Colonic mucosa (tissue), 4 donors: ENCODE measurements at places on chromosomes 3 and 15. TPM values are rescaled to one million over a fixed set of nuclear protein-coding genes. Genes with fewer than 3 reads are reported as not detected.

Gene CCR8
- total RNA-seq, result 0.47 TPM

Gene OXTR
- 0.24 TPM for total RNA-seq

Gene CCDC50
- total RNA-seq, result 53.3 TPM

Gene RLBP1
- total RNA-seq, result not detected

DNA sequence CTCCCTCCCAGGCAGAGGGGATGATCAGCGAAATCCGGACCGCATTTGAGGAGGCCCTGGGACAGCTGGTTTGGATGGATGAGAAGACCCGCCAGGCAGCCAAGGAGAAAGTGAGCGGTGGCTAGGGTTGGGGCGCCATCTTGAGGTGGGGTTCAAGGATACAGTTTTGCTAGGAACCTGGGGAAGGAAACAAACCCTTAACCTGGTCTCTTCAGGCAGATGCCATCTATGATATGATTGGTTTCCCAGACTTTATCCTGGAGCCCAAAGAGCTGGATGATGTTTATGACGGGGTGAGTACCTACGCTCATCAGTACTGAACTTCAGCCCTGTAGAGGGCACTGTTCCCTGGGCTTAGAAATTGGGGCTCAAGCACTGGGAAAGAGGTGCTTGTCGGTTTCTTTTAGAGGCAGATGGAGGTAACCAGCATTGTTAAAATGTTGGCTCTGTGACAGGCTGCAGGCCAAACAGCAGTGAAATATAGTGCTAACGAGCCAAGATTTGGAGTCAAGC lies 9.6 kb upstream of the PSMD2 start:
- H3K27me3 ChIP-seq, result no peaks in the 10 kb centered on the region
- DNase-seq, result peak; percentile 52
- H3K4me1 ChIP-seq, result no peaks in the 10 kb centered on the region
- H3K27ac ChIP-seq, result no peak overlapping the region
- no peak overlapping the region for H3K4me3 ChIP-seq

GRCh38 chr3:195448205-195448875 lies 5.5 kb upstream of the ACAP2 start:
- H3K4me3 ChIP-seq, result no peak overlapping the region
- H3K27ac ChIP-seq, result no peak overlapping the region
- DNase-seq, result no peak
- no peaks in the 10 kb centered on the region for H3K27me3 ChIP-seq
- no peaks in the 10 kb centered on the region for H3K36me3 ChIP-seq

DNA sequence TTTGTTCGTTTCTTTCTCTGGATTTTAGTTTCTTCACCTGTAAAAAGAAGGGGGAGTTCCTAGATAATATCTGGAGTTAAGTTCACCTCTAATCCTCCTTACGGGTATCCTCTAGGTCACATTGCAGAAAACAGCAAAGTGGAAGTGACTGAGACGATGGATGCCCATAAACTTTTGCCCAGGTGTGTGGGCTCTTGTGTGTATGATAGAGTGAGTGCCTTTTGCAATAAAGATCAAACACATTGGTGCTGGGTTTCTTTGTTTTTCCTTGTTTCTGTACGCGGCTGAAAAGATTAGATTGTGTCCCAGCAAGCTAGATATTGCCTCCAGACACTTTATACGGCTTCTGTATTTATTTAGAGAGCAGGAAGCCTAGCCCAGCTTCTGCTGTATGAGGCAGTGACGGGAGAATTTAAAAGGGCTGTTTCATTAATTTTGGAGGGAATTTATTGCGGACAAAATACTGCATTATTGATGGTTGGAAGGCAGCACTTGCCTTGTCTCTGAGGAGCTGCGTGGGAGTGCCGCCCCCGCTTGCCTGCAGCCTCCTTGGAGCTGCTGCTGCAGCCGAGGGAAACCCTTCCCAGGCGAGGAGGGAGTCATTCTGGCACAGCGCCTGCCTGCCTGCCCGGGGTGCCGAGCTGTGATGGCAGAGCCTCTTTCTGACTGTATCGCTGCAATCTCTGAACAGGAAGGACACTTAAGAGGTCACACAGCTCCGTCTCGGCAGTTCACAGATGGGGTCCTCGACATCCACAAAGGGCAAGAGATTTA lies 38.5 kb downstream of the PYDC2 start:
- peak; percentile 17 for DNase-seq
- no peak overlapping the region for H3K27ac ChIP-seq
- no peaks in the 10 kb centered on the region for H3K27me3 ChIP-seq
- no peak overlapping the region for H3K4me3 ChIP-seq
- H3K4me1 ChIP-seq, result no peaks in the 10 kb centered on the region

DNA sequence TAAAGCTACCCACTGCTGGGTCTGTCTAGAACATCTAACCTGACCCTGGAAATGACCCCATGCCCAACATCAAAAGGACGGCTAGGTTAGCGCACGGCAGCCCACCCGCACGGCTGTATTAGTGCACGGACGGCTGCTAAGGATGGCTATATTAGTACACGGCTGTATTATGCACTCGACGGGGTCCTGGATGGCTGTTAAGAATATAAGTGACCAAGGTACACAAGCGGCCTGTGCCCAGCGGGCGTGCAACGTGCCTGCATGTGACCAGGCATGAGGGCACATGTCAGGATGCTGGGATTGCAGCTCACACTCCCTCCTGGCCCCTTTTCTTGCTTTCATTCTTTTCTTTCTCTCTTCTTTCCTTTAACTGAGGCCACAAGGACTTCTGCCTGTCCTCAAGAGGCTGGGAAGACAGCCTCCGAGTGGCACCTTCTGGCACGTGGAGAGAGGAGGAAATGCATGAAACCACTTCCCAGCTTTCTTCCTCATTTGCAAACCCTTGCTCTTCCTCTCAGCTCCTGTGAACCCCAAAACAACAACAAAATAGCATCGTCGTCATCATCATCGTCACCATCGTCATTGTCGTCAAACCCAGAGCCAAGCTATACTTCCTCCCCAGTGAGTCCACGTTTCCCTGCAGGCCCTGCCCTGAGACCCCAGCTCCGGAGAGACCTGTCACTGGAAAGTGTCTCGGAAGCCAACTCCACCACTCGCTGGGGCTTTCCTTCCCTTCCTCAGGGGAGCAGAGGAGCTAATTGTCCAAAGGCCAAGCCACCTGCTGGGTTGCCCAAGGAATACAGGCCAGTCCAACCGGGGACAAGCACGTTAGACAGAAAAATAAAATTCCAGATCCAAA lies 101.8 kb downstream of the CHSY1 start:
- H3K27ac ChIP-seq, result no peak overlapping the region
- H3K27me3 ChIP-seq, result no peaks in the 10 kb centered on the region
- DNase-seq, result no peak
- H3K4me1 ChIP-seq, result no peaks in the 10 kb centered on the region

- H3K27ac ChIP-seq, result peak overlapping the region; percentile 63
- no peaks in the 10 kb centered on the region for H3K36me3 ChIP-seq
- no peak overlapping the region for H3K4me3 ChIP-seq
These were observed 30.0 kb upstream of the P3H2 start for GRCh38 chr3:190150681-190151080.

DNA sequence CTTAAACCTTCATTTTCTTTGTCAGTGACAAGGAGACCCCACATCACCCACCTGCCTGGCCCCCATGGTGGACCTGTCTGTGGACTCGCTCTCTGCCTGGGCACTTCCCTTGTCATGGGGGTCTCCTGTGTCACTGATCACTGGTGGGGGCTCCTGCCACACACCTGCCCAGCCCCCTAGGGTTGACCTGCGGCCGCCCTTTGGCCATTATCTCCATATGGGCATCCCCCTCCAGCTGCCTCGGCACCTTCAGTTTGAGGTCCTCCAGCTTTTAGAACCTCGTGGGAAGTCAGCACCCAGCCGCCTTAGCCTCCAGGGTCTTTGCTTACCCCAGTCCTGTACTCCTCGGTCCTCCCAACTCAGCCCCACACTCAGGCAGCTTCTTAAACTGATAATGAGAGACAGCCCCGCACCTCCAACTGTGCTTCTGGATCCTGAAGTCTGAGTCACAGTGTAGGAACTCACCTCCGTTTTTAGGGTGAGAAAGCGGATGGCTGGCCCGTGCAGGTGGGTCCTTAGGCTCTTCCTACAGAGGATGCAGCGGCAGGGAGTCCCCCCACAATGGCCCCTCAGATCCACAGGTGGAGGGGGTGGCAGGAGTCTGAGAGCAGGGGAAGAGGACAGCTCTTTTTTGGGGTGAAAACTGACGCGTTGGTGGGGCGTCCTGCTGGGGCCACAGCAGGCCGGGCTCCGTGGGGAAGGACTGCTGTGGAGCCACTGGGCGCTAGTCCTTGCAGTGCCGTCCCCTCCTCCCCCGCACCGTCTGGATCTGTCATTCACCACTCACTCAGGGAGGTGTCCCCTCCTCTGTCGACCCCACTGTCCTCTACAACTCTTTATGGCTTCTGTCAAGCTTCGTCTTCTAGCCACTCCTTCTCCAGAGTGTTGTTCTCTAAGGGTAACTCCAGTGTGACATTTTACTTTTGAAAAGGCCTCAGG lies 8.7 kb upstream of the PRR23E start:
- no peak overlapping the region for H3K4me3 ChIP-seq
- H3K36me3 ChIP-seq, result no peaks in the 10 kb centered on the region
- DNase-seq, result peak; percentile 7
- no peak overlapping the region for H3K27ac ChIP-seq
- no peaks in the 10 kb centered on the region for H3K4me1 ChIP-seq

- H3K27ac ChIP-seq, result peak overlapping the region; percentile 66
- no peaks in the 10 kb centered on the region for H3K27me3 ChIP-seq
- peaks cover 8% of the 10 kb centered on the region for H3K4me1 ChIP-seq
- H3K36me3 ChIP-seq, result peaks cover 19% of the 10 kb centered on the region
These were observed 856 bp downstream of the ABCF3 start for GRCh38 chr3:184186902-184187207.

GRCh38 chr3:16739541-16740105 lies 134.4 kb upstream of the DAZL start:
- no peak for DNase-seq
- no peak overlapping the region for H3K27ac ChIP-seq
- no peaks in the 10 kb centered on the region for H3K36me3 ChIP-seq
- no peak overlapping the region for H3K4me3 ChIP-seq
- no peaks in the 10 kb centered on the region for H3K4me1 ChIP-seq

GRCh38 chr3:43797794-43798193 lies 107.1 kb downstream of the ABHD5 start:
- no peak for DNase-seq
- H3K36me3 ChIP-seq, result no peaks in the 10 kb centered on the region
- H3K27me3 ChIP-seq, result no peaks in the 10 kb centered on the region
- H3K27ac ChIP-seq, result no peak overlapping the region
- no peaks in the 10 kb centered on the region for H3K4me1 ChIP-seq
- H3K4me3 ChIP-seq, result no peak overlapping the region

DNA sequence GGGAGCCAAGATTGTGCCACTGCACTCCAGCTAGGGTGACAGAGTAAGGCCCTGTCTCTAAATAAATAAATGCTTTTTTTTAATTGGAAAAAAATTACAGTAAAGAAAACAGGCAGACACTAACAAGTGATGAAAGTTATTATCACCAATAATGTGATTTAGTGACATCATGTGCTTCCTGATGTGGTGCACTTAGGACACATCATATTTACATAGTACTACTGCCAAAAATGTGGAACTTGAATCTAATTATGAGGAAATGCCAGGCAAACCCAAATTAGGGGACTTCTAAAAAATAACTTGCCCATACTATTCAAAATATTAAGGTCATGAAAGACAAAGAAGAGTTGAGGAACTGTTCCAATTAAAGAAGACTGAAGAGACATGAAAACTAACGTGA lies 30.8 kb downstream of the MAP4 start:
- H3K4me1 ChIP-seq, result no peaks in the 10 kb centered on the region
- H3K36me3 ChIP-seq, result no peaks in the 10 kb centered on the region
- no peak for DNase-seq

- no peaks in the 10 kb centered on the region for H3K27me3 ChIP-seq
- no peak for DNase-seq
- H3K27ac ChIP-seq, result peak overlapping the region; percentile 77
- no peak overlapping the region for H3K4me3 ChIP-seq
- no peaks in the 10 kb centered on the region for H3K36me3 ChIP-seq
These were observed 25.7 kb downstream of the IQGAP1 start for GRCh38 chr15:90413411-90414379.

DNA sequence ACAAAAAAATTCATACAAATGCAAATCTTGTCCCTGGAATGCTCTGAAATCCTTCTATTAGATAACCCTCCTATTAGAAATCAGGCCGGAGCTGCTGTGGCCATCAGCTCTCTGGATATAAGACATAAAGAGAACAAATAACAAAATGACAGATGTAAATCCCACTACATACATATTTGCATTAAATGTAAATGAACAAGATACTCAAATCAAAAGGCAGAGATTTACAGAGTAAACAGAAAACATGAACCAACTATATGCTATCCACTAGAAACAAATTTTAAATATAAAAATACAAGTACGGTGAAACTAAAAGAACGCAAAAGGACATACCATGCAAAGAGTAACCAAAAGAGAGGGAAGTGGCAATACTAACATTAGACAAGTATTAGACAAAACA lies 10.7 kb downstream of the CYFIP1 start:
- H3K27ac ChIP-seq, result no peak overlapping the region
- H3K4me3 ChIP-seq, result no peak overlapping the region
- H3K27me3 ChIP-seq, result no peaks in the 10 kb centered on the region

DNA sequence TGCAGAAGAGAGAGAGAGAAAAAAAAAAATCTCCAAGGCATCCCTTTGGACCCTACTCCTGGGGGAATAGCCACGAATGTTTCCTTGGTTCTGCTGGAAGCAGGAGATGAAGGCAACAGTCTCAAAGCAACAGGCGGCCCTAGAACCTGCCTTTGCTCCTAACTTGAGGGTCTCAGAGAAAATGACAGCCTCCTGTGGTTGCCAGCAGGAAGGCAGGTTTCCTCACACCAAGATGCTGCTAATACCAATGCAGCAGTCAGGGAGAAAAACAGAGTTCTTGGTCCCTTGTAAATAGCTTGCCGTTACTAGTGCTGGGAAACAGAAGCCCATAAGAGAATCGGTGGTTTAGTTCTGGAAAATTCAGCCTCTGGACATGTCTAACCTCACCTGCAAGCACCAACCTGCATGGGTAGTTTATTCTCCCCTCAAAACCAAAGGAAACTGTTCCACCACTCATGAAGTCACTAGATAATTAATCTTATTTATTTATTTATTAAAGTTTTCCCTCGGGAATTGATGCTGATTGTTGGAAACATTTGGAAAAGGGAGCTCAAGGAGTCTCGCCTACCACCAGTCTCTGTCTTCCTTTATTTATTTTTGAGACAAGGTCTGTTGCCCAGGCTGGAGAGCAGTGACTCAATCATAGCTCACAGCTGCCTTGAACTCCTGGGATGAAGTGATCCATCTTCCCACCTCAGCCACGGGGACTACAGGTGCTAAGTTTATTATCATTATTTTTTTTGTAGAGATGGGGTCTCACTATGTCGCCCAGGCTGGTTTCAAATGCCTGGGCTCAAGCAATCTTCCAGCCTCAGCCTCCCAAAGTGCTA lies 883 bp upstream of the FRMD4B start:
- H3K27me3 ChIP-seq, result peaks cover 15% of the 10 kb centered on the region
- H3K4me1 ChIP-seq, result no peaks in the 10 kb centered on the region
- no peak overlapping the region for H3K4me3 ChIP-seq
- DNase-seq, result no peak
- H3K27ac ChIP-seq, result no peak overlapping the region

DNA sequence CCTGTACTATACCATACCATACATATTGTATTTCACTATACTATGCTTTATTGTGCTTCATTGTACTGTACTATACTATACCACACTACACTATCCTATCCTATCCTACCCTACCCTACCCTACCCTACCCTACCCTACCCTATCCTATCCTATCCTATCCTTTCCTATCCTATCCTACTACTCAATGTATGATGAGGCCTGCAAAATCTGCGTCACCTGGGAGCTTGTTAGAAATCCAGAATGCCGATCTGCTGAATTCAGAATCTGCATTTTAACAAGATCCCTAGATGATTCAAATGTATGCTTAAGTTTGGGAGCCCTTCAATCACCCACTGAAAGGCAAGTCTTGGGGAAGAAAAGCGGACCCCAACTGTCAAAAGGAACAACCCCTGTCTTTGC lies 45.4 kb upstream of the CAPN7 start:
- no peaks in the 10 kb centered on the region for H3K27me3 ChIP-seq
- H3K4me3 ChIP-seq, result no peak overlapping the region
- no peak overlapping the region for H3K27ac ChIP-seq
